ENCODE measurements at places on chromosomes 12 and 14. TPM values are rescaled to one million over a fixed set of nuclear protein-coding genes. Genes with fewer than 3 reads are reported as not detected.

- peak; percentile 42 for DNase-seq
Observed at GRCh38 chr12:57604992-57605810, 577 bp downstream of the DTX3 start.

DNA sequence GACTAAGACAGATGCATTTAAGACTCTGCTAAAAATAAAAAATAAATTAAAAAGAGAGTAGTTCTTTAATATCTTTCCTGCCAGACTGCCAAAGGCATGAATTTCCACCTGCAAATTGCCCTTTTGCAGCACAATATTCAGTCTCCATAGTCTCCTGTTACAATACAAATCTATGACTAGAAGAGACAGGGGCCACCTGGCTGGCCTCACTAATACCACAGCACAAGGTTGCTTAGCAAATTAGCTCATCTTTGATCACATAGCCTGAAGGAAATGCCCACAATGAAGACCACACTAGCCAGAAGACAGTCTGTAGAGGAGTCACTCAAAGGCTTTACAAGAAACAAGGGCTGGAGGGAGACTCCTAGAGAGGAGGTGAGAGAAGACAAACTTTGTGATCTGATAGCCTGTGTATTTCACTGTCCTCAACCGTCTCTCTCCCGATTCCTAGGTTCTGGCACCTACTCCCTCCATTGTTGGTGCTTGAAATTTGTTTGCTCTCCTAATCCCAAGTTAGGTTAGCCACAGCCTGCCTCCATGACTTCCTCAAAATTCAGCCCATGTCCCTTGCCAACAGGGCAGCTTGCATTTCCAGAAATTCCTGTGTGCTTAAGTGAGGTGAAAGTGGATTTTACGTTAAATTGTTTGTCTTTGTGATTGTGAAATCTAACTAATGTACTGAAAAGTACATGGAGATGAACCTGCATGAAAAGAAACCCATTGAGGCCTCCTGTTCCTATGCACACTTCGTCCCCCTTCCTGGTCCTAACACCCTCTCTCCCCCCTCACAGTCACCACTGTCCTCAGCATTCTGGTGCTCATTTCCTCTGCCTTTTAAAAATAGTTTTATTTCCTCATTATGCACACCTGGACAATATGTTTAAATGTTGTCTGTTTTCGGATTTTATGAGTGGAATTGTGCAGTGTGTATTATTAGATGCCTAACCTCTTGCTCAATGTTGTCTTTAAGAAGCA lies 88.7 kb upstream of the PLXNC1 start:
- no peak for DNase-seq

DNA sequence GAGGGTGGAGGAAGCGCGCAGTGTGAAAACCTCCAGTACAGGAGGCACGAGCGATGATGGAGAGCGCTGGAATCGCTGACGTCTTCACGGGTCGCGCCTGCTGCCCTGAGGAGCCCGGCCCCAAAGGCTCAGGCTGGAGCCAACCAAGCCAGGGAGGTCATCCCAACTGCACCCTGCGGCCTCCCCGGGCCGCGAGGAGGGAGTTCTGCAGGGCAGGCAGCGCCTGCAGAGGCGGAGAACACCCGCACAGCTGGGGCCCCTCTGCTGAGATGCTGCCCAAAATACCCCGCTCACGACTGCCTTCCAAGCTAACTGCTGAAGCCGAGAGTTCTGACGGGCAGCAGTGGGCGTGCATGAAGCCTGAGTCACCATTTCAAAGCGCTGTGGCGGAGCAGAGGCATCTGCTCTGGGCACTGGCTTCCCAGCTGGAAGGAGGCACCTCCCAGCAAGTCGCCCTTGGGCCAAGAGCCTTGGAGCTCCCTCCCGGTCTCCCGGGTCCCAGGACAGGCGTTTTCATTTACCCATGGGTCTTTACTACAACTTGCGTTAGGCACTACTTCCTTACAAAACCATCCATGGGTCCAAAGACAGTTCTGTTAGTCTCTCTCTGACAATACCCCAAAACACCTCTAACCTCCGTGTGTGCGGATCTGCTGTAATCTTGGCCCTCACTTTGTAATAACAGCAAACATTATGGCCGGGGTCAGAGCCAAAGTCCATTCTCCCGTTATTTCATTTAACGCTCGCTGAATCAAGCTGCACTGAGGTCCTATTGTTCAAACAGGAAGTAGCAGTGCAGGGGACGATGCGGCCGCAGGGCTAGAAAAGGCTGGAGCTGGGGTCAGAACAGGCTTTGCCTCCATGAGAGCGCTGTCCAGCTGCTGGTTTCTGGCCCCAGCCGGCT lies 60.1 kb upstream of the RIMBP2 start:
- peak; percentile 82 for DNase-seq

DNA sequence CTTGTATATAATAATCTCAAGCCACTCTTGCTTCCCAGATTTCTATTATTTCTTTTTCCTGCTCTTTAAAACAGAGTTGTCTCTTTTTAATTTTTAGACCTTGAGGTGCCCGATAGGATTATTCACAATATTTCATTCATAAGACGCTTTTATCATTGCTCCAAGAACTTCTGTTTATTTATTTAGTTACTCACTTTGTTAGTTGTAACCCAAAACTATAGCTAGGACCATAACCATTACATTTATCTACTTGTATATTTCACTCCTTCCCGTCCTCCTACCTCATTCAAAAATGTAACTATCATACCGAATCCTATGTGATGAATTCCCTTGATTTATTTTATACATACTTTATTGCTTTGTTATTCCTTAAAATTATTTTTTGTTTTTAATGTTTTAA lies 7.1 kb downstream of the EIF2S3B start:
- no peak for DNase-seq

- DNase-seq = no peak
Observed at GRCh38 chr12:21073822-21074460, 57.1 kb upstream of the SLCO1B1 start.

- DNase-seq = no peak
Observed at GRCh38 chr12:93325855-93326254, 51.9 kb upstream of the NUDT4 start.

- no peak for DNase-seq
Observed at GRCh38 chr12:57142727-57143126, 4.7 kb downstream of the LRP1-AS start.

DNA sequence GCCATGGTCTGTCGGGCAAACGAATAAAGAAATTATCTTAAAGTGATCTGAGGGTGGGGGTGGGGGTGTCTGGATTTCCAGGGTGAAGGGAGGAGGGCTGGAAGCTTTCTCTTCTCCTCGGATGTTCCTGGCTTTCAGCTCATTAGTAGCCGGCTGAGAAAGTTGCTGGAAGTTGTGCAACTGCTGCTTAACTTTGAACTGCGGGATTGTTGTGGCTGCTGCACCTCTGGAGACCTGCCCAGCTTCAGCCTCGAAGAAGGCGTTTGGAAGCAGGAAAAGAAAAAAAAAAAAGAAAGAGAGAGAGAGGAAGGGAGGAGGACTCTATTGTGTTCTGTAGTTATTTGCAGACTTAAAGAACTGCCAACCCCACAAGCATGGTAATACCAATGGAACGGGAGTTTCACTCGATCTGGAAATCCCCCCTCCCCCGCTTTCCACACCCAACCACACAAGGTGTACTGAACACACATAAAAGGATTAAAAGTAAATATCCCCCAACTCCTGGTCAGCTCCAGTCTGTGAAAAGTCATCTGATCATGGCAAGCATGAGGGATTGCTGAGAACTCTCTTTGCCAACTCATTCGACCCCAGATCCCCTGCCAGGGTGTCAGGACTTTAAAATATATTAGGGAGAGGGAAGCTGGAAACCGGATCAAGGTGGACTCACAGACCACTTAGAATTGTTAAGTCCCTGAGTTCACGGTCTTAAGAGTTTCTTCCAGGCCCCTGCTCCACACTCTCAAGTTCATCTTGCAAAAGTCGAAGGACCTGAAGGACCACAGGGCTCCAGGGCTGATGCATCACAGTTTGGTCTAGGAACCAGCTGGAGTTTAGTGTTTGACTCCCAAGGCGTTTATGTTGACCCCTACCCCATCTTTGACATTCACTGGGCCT lies at the start of gene RASSF9:
Gene RASSF9 (minus strand): TSS at position 213 of the 894 bp plus-strand sequence. CDS start 208 bp downstream, at position 5.
- DNase-seq = peak; percentile 61

GRCh38 chr14:30211326-30211725 lies 283.7 kb upstream of the PRKD1 start:
- no peak for DNase-seq

GRCh38 chr12:56431850-56432249 lies 17.4 kb downstream of the TIMELESS start:
- no peak for DNase-seq

DNA sequence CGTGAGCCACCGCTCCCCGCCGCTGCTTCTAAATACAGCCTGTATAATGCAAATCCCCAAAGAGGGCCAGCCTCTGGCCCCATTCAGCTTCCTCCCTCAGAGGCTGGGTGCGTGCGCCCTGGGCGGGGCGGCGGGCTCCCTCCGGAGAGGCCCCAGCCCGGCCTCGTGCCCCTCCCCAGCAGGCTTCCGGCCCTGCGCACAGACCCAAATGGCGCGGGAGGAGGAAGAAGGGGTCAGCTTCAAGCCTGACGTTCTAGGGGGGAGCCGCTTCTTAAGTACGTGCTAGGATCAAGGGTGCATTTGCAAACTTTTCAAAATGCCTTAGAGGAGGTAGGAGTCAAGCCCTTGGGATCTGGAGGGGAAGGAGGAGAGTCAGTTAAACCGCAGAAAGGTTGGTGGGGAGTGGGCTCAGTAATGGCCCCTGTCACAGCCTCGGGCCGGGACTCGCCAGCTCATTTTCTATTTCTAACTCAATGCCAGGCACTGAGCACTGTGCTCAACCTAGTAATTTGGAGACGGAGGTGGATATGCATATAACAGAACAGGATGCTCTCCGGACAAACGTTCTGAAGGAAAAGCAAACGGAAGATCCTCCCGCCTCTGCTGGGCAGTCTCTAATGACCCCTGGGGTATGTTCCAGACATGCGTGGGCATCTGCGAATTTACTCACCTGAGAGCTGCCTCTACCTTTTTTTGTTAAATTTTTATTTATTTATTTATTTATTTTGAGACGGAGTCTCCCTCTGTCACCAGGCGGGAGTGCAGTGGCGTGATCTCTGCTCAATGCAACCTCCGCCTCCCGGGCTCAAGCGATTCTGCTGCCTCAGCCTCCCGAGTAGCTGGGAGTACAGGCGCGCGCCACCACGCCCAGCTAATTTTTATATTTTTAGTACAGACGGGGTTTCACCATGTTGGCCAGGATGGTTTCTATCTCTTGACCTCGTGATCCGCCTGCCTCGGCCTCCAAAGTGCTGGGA lies 32.3 kb downstream of the NINJ2 start:
- DNase-seq = no peak

DNA sequence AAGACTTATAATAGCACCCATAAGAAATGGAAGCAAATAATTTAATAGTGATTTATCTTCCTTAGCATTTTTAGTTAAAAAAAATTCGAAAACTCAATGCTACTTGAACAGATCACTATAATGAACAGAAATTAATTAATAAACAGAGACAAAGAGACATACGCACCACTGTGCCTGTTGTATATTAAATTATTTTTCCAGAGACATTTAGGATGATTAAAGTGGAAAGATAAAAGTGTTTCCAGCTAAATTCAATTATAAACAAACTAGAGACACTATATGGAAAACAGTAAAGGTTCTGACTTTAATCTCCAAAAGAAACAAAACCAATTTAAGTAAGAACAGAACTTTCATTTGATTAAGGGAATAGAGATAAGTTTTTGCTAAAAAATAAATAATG lies 3.4 kb downstream of the HIGD1C start:
- DNase-seq = no peak

- no peak for DNase-seq
Observed at GRCh38 chr12:41795910-41796309, 348.8 kb downstream of the GXYLT1 start.

Gene ARHGAP9
- total RNA-seq = 0.39 TPM

Gene CCDC175
- total RNA-seq = not detected

Gene LRRC10
- total RNA-seq = not detected

Gene RFX4
- 0.27 TPM for total RNA-seq

Gene NAV3
- 4.1 TPM for total RNA-seq

Gene GYS2
- total RNA-seq = not detected

Data from Calu3 (cell line).